ENCODE measurements at places on chromosomes 6 and 20.

DNA sequence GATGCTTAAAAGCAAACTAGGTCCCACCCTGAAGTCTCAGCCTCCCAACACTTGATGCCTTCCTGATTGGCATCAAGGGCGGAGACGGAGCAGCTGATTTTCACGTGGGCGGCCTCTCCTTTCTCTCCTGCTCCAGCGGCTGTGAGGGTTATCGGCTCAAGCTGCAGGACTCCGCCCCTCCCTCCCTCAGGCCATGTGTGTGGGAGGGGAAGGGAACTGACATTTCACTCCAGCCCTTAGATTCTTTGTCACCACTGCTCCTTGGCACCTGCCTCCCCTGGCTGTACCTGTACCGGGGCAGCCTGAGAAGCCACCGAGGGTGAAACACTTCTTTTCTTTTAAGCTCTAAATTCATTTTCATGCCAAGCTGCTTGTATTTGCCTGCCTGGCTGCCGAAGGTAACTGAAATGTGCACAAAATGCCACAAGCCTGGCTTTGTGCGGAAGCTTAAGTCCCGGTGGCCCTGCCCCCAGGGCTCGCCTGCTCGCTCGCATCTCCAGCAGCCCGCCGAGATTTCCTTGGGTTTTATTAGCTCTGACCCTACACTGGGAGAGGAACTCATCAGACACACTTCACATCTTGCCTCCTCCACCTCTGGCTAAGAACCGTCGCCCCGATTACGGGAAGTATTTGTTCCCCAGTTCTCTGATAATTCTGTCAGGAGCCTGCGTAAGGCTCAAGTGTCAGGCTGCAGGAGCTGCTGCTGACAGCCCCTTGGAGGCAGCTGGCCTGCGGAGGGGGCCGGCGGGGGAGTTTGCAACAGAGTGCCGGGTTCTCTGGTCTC, 9.6 kb upstream of the CPNE5 start:
- no peak for DNase-seq

DNA sequence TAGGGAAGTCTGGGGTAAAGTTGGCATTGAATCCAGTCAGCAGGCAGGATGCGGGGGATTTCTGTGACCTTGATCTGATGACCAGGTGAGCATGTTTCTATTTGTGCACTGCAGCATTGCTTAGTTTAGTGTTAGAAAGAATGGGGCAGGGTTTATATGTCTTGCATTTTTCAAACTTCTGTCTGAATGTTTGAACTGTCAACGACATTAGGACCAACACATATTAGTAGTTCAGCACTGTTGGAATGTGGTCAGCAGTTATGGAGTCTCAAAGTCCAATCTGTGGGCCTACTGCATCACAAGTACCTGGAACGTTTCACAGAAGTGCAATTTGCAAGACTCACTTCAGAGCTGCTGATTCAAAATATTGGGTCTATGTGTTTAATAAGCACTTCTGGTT, 276.6 kb upstream of the BMP2 start:
- DNase-seq: no peak

GRCh38 chr20:33313686-33314314, 30.8 kb downstream of the BPIFB1 start:
- DNase-seq: no peak

DNA sequence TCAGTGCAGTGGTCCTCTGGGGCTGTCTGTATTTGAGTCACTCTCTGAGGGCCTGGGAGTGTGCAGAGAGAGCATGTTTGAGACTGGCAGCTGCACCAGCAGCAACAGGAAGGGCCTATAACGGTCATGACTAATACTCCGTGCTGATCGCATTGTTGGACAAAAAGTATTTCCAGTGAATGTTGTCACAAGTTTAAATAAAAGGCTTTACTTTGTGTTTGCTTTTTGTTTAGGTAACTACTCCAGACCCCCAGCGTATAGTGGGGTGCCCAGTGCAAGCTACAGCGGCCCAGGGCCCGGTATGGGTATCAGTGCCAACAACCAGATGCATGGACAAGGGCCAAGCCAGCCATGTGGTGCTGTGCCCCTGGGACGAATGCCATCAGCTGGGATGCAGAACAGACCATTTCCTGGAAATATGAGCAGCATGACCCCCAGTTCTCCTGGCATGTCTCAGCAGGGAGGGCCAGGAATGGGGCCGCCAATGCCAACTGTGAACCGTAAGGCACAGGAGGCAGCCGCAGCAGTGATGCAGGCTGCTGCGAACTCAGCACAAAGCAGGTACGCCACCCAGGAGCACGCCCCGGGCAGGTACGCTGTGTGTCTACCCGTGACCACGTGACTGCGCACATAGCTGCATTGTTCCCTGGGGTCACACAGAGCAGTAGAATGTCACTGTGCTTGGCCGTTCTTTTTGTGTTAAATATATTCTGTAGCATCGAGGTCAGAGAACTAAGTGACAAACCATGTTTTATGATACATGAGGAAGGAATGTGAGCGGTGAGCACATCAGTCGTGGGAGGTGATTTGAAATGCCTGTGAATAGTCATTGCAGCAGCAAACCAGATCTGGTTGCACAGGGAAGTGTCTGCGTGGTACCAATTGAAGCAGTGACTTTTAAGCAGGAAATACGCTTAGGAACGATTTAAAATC, 174.7 kb downstream of the TMEM242 start:
- no peak for DNase-seq

DNA sequence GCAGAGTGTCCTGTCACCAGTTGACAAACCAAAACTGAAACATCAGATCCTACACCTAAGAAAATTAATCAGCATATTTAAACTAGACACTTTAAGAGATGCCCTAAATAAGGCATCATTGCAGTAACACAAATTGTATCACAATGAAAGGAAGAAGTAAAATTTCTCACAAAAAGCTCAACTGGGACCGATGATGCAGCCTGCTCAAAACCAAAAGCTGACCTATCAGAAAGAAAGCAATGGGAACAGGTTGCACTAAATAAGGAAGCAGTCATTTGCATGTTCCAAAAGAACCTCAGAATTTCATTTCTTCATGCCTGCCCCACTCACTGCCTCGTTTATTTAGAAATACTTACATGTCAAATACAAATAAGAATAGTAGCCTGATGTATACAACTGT, 12.1 kb downstream of the HIVEP2 start:
- DNase-seq: no peak

Measured in NCI-H748 treated with DMSO at 0.1 percent for 48 hours (cell line).